ENCODE measurements at places on chromosomes 12 and 14.

GRCh38 chr14:70924521-70924920 lies 17.3 kb downstream of the PCNX1 start:
- DNase-seq = no peak

GRCh38 chr12:87991483-87991882 lies 37.7 kb downstream of the C12orf50 start:
- no peak for DNase-seq

- DNase-seq = no peak
These were observed 672 bp upstream of the SCFD1 start for GRCh38 chr14:30621354-30621939.

DNA sequence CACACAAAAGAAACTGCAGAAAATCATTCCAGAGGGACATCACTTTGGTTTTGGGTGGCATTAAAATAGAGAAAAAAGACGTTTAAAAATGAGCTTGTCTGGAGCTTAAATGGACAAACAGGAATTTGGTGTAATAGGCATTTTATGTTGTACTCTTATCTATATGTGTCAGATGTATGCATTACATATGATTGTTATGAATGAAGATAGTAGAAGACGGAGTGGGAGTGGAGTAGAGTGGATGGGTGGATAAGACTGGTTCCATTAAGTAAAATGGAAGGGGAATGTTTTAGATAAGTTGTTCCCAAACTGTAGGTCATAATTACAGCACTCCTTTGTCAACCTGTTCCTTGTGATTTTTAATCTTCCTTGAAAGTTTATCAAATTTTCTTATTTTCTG lies 1.9 kb downstream of the CCDC91 start:
- DNase-seq = no peak

GRCh38 chr12:72872238-72872887 lies 600.2 kb downstream of the TRHDE start:
- DNase-seq = no peak

DNA sequence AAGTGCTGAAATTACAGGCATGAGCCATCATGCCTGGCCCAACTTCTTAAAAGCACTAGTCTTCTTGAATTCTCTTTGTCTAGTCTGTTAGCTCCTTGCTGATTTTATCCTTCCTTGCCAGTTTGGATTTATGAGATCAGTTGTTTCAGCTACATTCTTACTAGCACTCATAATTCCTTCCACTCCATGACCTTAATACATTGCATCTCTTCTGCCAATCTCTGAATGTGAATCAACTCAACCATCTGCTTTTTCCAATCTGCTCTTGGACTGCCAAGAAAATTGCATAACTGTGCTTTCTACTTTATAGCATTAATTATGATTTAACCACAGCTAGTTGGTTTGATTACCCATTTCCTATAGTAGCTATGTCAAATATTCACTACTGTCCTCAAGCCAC lies 14.9 kb upstream of the HEATR5A start:
- DNase-seq = peak; percentile 74

GRCh38 chr14:93019367-93019843 lies 96.3 kb downstream of the ITPK1 start:
- no peak for DNase-seq

DNA sequence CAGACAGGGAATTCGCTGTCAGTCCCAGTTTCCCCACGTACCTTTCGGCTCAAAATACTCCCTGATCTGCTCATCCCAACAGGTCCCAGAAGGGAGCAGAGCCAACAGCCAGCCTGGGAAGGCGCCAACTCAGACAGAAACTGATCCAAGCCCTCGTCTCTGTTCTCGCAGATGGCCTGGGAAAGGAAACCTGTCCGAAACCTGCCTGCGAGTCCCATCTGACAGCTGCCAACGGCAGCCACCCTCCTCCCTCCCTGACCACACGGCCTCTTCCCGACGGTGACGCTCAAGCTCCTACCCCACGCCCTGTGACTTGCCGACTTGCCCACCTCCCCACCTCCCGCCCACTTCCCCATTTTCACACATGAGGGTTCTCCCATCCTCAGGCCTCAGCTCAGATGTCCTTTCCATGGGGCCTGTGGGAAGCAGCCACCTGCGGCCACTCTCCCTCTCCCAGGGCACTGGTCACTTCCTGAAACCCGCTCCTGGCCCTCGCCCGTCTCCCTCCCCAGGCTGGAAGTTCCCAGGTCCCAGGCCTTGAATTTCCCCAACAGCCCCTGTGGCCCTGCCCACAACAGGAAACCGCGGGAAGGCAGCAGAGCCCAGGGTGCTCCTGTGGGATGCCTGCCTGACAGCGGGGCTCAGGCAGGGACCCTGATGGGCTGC lies 60.9 kb upstream of the FBRSL1 start:
- no peak for DNase-seq

GRCh38 chr12:95762123-95762785 lies 28.3 kb downstream of the NTN4 start:
- no peak for DNase-seq

- DNase-seq = peak; percentile 48
These were observed 57.4 kb downstream of the FBXO33 start for GRCh38 chr14:39374851-39375250.

DNA sequence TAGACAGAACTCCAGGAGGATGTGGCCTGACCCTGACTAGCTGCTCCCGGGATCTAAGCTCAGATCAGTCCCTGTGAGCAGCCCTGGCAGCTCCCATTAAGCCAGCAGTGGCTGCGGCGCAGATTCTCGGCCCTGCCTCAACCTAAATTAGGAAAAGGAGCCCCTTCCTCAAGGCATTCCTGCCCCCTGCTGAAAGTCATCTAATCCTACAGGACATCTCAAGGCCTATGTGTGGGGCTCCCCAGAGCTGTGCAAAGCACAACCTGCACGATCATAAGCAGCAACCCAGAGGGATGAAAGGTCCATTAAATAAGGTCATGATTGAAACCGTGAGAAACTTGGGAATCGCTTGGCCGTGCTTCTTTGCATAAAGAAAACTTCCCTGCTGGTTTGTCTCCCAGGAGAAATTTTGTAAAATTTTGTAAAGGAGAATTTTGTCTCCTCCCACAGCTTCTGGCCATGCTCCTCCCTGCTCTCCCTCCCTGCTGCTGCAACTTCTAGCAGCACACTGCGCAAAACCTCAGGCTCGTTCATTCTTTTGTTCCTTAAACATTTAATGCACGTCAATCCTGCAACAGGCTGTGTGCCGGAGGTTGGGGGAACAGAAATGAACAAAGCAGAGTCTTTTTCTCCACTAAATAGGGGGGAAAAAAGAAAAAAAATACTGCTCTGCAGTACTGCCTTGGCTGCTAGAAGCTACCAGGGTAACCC lies 96.6 kb upstream of the SLC35F4 start:
- no peak for DNase-seq

DNA sequence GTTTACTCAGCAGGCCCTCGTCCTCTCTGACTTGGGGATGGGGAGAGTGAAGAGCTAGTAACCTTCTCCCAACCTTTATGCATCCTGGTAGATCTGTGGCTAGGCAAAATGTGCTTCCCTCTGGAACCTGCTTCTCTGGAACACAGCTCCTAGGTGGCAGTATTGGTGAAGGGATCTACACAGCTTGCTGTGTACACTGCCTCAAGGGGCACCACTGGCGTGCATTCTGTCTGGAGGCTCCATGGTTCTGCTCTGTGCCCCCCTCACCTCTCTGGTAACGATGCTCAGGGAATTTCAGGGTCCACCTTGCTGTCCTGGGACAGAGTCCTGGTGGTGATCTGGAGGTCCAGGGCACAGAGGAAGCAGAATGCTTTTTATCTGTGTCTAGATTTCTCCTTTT lies 43.5 kb upstream of the KCNA5 start:
- no peak for DNase-seq

- no peak for DNase-seq
These were observed 197.0 kb downstream of the ACSS3 start for GRCh38 chr12:81274637-81275529.

GRCh38 chr12:124904306-124905098 lies 9.9 kb downstream of the UBC start:
- no peak for DNase-seq

DNA sequence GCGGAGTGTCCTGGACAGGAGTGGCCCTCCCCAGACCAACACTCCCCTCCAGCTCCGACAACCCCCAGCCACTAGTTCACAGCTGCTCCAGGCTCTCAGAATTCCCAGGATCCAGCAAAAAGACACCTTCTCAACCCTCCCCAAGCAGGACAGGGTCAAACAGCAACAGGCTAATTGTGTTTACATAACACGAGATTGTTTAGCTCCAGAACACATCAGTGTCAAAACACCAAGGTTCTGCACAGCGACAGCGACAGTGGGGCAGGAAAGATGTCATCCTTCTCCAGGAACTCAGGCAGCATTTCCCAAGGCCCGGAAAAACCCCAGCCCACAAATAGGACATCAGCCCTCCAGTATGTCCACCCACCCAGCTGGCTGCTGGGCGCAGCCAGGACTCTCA lies 16.5 kb downstream of the ITPK1 start:
- DNase-seq = no peak

GRCh38 chr12:109435428-109436187 lies 41.5 kb downstream of the KCTD10 start:
- no peak for DNase-seq

DNA sequence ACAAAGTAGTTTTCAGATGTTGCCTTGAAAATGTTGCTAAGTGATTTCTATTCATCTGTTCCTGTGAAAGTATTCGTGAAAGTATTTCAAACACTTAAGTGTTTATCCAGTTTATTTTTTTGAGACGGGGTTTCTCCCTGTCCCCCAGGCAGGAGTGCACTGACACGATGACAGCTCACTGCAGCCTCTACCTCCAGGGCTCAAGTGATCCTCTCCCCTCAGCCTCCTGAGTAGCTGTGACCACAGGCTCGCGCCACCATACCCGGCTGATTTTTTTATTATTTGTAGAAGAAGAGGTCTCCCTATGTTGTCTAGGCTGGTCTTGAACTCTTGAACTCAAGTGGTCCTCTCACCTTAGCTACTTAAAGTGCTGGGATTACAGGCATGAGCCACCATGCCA lies 1.7 kb downstream of the ZDHHC17 start:
- DNase-seq = no peak

DNA sequence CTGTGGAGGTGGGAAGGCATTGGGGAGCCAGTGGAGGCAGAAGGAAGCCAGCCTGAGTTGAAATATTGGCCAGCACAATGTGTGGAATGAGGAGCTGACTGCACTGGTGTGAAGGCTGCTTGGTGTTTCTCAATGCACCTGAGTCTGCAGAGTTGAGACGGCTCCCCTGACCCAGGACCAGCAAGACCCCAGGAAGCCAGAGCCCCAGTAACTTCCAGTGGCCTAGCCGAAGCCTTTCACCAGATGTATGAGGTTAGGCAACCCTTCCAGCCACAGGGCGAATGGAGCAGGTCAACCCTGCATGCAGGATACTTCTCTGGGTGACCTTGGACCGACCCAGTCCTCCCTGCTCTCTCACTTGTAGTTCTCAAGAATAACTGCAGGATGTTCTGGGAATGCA lies 12.9 kb upstream of the KRT73 start:
- no peak for DNase-seq

GRCh38 chr12:112992541-112993398 lies 14.5 kb downstream of the OAS2 start:
- DNase-seq = no peak

GRCh38 chr12:56448860-56449621 lies at the start of gene TIMELESS:
TSS of gene TIMELESS (minus strand) at chr12:56449426. CDS start at chr12:56434170, 15,256 bp downstream.
- peak; percentile 47 for DNase-seq

DNA sequence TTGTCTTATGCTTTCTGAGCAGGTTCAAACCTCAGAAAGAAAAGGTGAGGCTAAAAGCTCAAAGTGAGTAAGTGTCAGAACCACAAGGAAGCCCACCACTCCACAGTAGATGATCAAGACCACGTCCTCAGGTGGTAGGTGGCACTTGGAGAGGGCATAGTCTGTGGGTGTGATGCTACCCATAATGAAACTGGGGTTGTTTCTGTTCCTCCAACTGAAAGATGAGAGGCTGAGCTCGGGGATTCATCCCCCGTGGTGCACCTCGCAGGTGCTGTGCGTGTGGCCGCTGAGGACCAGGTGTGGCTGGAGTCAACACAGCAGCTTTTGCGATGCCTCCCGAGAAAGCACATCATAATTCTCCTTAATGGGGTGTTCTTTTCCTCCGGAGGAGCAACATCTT lies 285.7 kb downstream of the TTC8 start:
- no peak for DNase-seq

- no peak for DNase-seq
These were observed 7.1 kb downstream of the ZFP36L1 start for GRCh38 chr14:68785534-68786490.

GRCh38 chr14:102481791-102482238 lies 27.8 kb downstream of the ANKRD9 start:
- DNase-seq = no peak

- no peak for DNase-seq
These were observed 76.0 kb upstream of the CCDC60 start for GRCh38 chr12:119258556-119258955.

DNA sequence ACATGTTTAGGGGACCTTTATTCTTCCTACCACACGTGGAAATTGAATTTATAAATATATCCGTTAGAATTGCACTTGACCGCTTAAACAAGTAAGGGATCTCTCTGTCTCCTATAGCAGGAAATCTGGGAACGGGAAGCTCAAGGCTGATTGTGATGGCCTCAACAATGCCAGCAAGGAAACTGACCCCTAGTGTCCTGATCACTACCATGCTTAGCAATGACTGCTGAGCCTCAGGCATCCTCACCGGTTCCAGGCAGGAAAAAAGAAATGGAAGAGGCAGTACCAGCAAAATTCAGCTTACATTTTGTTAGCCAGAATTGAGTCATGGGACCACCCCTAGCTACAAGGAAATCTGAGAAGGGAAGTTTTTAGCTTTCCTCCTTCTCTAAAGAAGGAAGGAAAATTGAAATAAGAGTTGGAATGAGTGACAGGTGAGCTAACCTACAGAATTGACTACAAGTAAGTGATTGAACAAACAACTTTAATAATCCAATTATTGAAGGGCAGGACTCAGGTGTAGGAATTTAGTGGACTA lies 43.9 kb upstream of the AMN1 start:
- DNase-seq = no peak

GRCh38 chr12:67155863-67156262 lies 113.3 kb upstream of the CAND1 start:
- DNase-seq = no peak

- no peak for DNase-seq
These were observed 74.3 kb downstream of the ANO6 start for GRCh38 chr12:45290216-45290605.

GRCh38 chr12:108129017-108129812 lies at the start of gene WSCD2:
TSS of gene WSCD2 (plus strand) at chr12:108129288. CDS start at chr12:108195833, 66,545 bp downstream.
- DNase-seq = no peak
